ENCODE measurements at places on chromosomes 12 and 14.

- no peak for DNase-seq
Observed at GRCh38 chr12:3770891-3771290, 18.0 kb upstream of the CRACR2A start.

GRCh38 chr14:59154373-59154772, 34.1 kb upstream of the DAAM1 start:
- DNase-seq = no peak

DNA sequence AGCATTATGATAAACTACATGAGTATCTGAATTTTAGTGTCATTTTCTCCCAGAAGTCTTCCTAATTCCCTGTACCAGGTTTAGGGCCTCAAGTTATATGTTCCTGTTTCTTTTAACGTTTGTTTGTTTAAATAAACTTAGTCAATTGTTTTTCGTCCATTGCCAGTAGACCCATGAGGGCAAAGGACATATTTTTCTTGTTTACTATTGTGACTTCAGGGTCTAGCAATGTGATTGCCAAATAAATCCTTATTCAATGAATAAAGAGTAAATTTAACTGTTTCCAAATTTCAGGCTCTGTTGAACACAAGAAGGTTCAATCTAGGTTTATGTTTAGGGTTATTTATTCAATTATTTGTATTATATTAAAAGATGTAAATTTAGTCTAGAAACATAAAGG, 391.6 kb upstream of the MGAT4C start:
- DNase-seq = no peak

GRCh38 chr12:17030338-17030737, 424.4 kb upstream of the LMO3 start:
- no peak for DNase-seq

- DNase-seq = no peak
Observed at GRCh38 chr12:13405961-13406703, 209.6 kb downstream of the EMP1 start.

- no peak for DNase-seq
Observed at GRCh38 chr12:51906430-51907082, 748 bp upstream of the ACVRL1 start.

- no peak for DNase-seq
Observed at GRCh38 chr14:103128631-103129300, 5.5 kb downstream of the TNFAIP2 start.

- DNase-seq = no peak
Observed at GRCh38 chr14:103686831-103687485, 28.3 kb downstream of the XRCC3 start.

- no peak for DNase-seq
Observed at GRCh38 chr14:91332986-91333649, 84.5 kb downstream of the CCDC88C start.

DNA sequence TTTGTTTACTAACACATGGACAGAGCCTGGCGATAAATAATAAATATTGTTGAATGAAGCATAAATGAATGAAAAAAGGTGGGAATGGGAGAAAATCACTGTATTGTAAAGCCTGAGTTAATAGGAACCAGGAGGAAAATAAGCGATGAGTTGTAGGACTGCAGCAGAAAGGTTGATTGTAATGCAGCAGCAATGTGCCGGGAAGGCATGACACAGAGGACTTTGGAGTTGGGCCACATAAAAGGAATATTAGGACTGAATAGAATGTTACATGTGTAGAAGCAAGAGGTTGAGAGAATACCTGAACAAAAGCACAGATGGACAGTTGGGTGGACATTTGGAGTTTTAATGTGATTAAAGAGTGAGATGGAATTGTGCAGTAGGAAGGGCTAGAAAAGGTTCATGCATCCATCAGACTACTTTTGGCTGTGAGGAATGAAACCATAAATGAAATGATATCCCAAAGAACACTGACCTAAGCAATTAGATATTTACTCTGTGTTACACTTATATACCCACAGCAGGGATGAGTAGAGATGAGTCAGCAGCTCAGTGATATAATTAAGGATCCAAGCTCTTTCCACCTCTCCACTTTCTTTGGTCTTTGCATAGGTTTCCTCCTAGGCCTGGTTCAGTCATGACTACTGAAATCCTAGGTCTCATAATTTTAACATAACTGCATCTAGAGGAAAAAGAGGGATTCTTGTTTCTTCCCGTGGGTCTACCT, 55.4 kb downstream of the CCER1 start:
- no peak for DNase-seq

- DNase-seq = no peak
Observed at GRCh38 chr12:56146492-56147460, 5.6 kb upstream of the MYL6B start.

GRCh38 chr12:10708862-10709261, 14.3 kb downstream of the YBX3 start:
- DNase-seq = no peak

DNA sequence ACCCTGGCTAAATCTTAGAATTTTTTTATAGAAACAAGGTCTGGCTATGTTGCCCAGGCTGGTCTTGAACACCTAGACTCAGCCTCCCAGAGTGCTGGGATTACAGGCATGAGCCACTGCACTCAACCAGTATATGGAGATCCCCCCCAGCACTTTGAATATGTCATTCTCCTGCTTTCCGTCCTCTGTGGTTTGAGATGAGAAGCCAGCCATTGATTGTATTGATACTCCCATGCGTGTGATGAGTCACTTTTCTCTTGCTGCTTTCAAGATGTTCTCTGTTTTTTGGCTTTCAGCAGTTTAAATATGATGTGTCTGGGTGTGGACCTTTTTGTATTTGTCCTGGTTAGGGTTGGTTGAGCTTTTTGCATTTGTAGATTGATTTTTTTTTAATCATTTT, 75.2 kb upstream of the DNM1L start:
- peak; percentile 43 for DNase-seq

DNA sequence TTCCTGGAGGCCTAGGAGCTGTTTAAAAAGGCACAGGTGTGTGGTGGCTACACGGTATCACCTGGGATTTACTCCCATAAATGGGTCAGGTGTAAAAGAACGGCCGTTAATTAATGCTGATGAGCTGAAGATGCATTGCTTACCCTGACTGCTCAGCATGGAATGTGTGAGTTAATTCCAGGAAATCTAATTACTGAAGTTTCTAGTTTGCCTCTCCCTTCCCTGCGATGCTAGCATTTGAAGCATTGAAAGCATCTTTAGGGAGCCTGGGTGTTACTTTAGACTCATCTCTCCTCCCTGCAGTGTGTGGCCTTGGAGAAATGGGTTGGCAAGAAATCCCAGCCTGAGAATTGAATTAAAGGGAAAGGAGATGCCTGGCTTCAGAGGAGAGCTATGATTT, 415.9 kb downstream of the FUT8 start:
- DNase-seq = no peak

DNA sequence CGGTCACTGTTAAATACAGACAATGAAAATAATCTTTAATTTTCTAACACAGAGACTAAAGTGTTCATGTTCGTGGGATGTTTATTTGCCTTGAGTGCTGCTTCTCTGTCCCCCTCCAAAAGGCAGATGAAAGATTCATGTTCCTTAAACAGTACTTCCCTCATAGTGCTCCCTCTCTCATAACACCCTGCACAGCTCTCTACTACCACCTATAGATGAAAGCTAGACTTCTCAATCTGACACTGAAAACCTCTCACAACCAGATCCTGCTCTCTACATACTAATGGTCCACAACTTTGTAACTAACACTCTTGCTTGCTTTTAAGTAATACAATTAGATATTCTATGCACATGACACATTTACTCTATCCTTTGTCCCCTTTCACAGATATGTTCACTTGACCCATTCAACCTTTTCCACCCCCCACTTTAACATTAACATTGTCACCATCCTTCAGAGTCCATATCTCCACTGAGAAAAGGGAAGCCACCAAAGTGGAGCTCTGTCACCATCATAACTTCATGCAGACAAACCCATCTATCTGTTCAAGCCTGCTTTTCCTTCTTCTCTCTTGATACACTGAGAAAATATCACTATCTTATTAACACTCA, 266.4 kb upstream of the USP15 start:
- DNase-seq = no peak

GRCh38 chr14:91904483-91904882, 37.1 kb upstream of the TC2N start:
- DNase-seq = no peak

- DNase-seq = no peak
Observed at GRCh38 chr14:94471045-94471444, 5.0 kb downstream of the SERPINA9 start.

GRCh38 chr14:75702616-75703261, 41.7 kb downstream of the TTLL5 start:
- no peak for DNase-seq

- DNase-seq = no peak
Observed at GRCh38 chr14:97773598-97773997, 976.4 kb downstream of the VRK1 start.

DNA sequence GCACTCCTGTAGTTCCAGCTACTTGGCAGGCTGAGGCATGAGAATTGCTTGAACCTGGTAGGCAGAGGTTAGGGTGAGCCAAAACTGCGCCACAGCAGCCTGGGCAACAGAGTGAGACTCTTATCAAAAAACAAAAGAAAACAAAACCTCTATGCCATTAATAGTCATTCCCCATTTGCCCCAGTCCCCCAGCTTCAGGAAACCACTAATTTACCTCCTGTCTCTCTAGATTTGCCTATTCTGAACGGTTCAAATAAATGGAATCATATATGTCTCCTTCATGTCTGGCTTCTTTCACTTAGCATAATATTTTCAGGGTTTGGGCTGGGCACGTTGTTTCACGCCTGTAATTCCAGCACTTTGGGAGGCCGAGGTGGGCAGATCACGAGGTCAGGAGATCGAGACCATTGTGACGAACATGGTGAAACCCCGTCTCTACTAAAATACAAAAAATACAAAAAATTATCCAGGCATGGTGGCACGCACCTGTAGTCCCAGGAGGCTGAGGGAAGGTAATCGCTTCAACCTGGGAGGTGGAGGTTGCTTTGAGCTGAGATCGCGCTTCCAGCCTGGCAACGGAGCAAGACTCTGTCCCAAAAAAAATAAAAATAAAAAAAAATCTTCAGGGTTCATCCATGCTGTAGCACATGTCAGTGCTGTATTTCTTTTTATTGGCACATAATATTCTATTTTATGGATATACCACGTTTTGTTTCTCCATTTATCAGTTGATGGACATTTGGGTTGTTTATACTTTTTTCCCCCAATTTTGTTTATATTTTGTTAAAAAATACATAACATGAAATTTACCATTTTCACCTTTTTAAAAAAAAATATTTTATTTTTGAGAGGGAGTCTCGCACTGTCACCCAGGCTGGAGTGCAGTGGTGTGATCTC, 31.9 kb downstream of the KNTC1 start:
- DNase-seq = no peak

DNA sequence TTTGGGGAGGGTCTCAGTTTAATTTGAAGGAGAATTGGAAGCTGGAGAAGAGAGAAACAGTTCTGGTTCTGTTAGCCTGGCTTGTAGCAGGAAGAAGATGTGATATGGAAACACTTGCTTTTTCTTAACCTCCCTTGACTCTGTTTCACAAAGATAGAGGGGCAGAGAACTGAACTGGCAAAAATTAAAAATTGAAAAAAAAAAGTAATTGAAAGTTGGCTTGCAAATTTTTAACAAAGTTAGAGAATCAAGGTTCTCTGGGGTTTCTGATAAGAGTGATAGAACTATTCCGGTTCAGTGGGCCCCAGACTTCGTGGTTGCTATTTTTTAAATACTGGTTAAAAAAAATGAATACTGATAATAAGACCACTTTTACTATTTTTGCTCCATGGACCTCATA, 2.8 kb downstream of the CRADD start:
- no peak for DNase-seq

DNA sequence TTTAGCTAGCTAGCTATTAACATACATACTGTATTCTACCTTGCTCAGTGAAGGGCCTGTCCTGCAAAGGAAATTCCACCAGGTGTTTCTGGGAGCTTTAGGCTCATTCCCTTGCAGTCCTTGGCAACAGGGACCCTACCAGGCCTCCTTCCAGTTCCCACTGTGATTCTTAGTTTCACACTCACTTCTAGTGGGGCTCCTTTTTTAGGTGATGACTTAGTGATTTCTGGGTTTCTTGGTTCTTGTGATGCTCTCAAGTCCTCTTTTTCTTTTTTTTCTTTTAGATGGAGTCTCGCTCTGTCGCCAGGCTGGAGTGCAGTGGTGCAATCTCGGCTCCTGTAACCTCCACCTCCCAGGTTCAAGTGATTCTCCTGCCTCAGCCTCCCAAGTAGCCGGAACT, 10.4 kb upstream of the STRN3 start:
- no peak for DNase-seq

- no peak for DNase-seq
Observed at GRCh38 chr14:30177781-30178180, 250.1 kb upstream of the PRKD1 start.

DNA sequence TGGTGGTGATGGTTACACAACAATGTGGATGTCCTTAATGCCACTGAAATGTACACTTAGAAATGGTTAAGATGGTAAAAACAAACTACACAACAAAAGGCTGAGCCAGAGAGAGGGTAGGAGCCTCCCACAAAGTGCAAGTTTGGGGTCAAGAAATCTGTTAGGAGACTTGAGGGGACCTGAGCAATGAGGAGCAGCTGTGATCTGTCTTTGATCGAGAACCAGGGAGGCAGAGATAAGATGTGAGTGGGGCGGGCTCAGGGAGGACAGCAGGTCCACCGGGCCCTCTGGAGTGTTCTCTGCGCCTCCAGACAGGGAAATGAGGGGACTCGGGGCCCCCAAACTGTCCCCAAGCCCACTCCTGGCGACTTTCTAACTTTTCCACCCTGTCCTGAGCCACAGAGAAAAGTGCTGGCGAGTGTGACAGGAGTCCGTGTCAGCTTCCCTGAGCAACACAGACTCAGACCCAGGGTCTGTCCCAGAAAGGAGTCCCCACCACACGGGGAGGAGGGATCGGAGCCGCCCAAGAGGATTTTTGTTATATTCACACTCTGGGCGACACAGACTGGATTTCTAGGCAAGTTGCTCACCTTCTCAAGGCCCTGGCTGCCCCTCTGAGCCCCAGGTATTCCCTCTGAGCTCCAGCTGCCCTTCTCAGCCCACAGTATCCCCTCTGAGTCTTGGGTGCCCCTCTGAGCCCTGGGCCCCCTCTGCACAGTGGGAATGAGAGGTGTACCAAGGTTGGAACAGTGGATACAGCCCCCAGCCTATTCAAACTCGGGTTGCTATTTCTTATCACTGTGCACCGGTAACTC, 11.5 kb upstream of the SCARB1 start:
- DNase-seq = no peak

DNA sequence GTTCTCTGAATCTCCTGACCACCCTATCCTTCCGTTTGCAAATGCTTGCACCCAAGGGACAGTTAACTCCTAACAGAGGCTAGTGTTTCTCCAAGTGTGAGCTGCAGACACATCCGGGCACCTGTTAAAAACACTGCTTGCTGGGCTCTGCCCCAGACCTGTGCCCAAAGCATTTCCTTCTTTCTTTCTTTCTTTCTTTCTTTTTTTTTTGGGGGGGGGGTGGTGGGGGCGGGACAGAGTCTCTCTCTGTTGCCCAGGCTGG, 42.5 kb downstream of the SPRING1 start:
- DNase-seq = no peak
